ENCODE measurements at places on chromosomes 7 and 10.

GRCh38 chr7:129729511-129729910, 118.0 kb downstream of the NRF1 start:
- no peak overlapping the region for H3K4me3 ChIP-seq
- no peak for DNase-seq
- H3K27me3 ChIP-seq, result no peaks in the 10 kb centered on the region
- H3K27ac ChIP-seq, result no peak overlapping the region
- peaks cover 100% of the 10 kb centered on the region for H3K36me3 ChIP-seq

GRCh38 chr10:131196176-131196885, 115.2 kb downstream of the TCERG1L start:
- H3K4me3 ChIP-seq, result no peak overlapping the region
- H3K27me3 ChIP-seq, result no peaks in the 10 kb centered on the region
- H3K27ac ChIP-seq, result no peak overlapping the region
- no peak for DNase-seq

GRCh38 chr7:80960244-80960795, 41.5 kb upstream of the SEMA3C start:
- H3K4me3 ChIP-seq, result no peak overlapping the region
- no peaks in the 10 kb centered on the region for H3K36me3 ChIP-seq
- no peak for DNase-seq
- no peaks in the 10 kb centered on the region for H3K4me1 ChIP-seq
- no peak overlapping the region for H3K27ac ChIP-seq

- no peak overlapping the region for H3K27ac ChIP-seq
- no peak for DNase-seq
- H3K4me1 ChIP-seq, result peaks cover 25% of the 10 kb centered on the region
- peaks cover 43% of the 10 kb centered on the region for H3K27me3 ChIP-seq
- H3K4me3 ChIP-seq, result no peak overlapping the region
These were observed 14.5 kb downstream of the LBX1 start for GRCh38 chr10:101214446-101215396.

DNA sequence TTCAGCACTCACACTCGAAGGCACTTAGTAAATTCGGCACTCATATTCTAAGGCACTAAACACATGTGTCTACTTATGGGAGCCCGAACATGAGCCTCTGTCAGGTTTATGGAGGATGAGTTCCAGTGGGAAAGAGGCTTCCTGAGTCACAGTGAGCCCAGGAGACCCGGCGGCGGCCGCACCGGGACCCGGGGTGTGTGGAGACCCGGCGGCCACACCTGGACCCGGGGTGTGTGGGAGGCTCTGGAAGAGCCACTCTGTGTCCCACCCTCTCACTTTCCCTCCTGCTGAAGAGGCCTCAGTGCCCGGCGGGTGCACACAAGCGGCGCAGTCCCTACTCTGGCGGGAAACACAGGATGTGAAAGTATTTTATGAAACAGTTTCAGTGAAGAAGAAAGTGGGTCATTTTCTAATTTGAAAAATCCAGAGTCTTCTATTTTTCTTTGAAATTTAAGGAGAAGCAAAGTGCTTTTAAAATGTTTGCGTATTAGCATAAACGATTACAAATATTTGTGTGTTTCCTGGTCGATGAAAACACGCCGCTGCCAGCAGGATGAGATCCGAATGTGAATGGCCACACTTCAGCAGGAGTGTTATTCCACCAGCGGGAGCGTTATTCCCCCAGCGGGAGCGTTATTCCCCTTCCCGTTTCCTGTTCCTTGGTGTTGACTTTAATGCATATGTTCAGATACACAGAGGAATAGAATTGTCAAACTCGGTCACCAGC, 625.1 kb downstream of the DNAJB6 start:
- H3K4me3 ChIP-seq, result no peak overlapping the region
- H3K27ac ChIP-seq, result no peak overlapping the region
- no peaks in the 10 kb centered on the region for H3K27me3 ChIP-seq
- H3K36me3 ChIP-seq, result no peaks in the 10 kb centered on the region
- no peaks in the 10 kb centered on the region for H3K4me1 ChIP-seq

DNA sequence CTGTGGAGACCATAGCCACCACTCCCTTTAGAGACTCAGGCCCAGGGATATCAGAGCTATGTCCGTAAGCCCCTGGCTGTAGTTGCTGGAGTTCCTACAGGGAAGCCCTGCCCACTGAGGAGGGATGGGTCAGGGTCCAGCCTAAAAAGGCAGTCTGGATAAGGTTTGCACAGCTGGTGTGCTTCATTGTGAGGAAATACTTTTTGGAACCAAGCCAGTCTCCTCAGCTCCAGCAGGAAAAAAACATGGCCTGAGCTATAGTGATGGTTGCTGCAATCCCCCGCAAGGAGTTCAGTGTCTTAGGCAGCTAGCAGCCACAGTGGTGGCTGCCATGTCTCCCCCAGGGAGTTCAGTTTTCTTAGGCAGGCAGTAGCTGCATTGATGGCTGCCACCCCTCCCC, 52.6 kb upstream of the CYP2C8 start:
- no peaks in the 10 kb centered on the region for H3K4me1 ChIP-seq
- H3K36me3 ChIP-seq, result no peaks in the 10 kb centered on the region
- H3K4me3 ChIP-seq, result no peak overlapping the region
- no peaks in the 10 kb centered on the region for H3K27me3 ChIP-seq

- H3K4me1 ChIP-seq, result no peaks in the 10 kb centered on the region
- H3K27me3 ChIP-seq, result no peaks in the 10 kb centered on the region
- no peak overlapping the region for H3K4me3 ChIP-seq
- H3K36me3 ChIP-seq, result no peaks in the 10 kb centered on the region
- DNase-seq, result no peak
- H3K27ac ChIP-seq, result no peak overlapping the region
These were observed 79.4 kb upstream of the PCGF5 start for GRCh38 chr10:91140995-91141549.

- no peaks in the 10 kb centered on the region for H3K36me3 ChIP-seq
- no peak for DNase-seq
- no peaks in the 10 kb centered on the region for H3K27me3 ChIP-seq
- H3K4me1 ChIP-seq, result no peaks in the 10 kb centered on the region
- no peak overlapping the region for H3K27ac ChIP-seq
These were observed 42.8 kb upstream of the SEPHS1 start for GRCh38 chr10:13390604-13391522.
